ENCODE measurements at places on chromosomes 13 and 19.

GRCh38 chr13:68719815-68720214, 1387.8 kb upstream of the ATXN8OS start:
- no peak for DNase-seq

DNA sequence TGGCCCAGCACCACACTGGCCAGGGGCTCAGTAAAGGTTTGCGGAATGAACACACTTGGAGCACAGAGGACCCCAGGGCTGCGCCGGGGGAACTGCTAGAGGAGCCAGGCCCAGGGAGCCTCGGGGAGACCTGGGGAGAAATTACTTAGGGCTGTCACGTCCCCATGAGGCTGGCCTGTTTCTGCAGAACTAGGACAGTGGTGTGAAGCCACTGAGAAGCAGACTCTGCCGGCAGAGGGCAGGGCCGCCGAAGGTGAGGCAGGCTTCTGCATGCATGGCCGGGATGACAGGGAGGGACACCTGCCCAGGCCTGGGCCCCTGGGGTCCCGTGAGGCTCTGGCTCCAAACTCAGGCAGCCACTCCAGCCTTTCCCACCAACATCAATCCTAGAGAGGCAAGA, 26.4 kb downstream of the ELAVL1 start:
- DNase-seq = peak; percentile 45

DNA sequence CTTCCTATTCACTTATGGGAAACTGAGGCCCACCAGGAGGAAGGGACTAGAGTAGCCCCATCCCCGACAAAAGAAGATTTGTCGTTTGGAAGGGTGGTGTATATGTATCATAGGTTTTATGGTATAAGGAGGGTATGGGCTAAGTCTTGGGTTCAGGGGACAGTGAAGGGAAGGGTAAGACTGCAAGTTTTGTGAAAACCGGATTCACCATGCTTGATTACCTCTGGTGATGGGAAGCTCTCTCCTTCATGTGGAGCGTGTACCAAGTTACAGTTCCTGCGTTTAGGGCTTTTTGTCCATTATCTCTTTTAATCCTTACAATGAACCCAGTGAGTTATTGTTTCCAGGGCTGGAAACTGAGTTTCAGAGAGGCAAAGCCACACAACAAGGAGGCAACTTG, 3.8 kb downstream of the VASP start:
- no peak for DNase-seq

- DNase-seq = peak; percentile 67
These were observed 9.8 kb downstream of the SIGLEC10 start for GRCh38 chr19:51407511-51408131.

Data from cerebellar cortex (tissue), 1 donor.